ENCODE measurements at places on chromosomes 4 and X. TPM values are rescaled to one million over a fixed set of nuclear protein-coding genes. Genes with fewer than 3 reads are reported as not detected.

- DNase-seq, result no peak
- no peak overlapping the region for H3K27ac ChIP-seq
- no peak overlapping the region for H3K4me3 ChIP-seq
- H3K27me3 ChIP-seq, result no peaks in the 10 kb centered on the region
- no peaks in the 10 kb centered on the region for H3K36me3 ChIP-seq
Observed at GRCh38 chrX:78019586-78020483, 50.4 kb upstream of the PGAM4 start.

GRCh38 chr4:138977524-138977923, 38.1 kb upstream of the NOCT start:
- no peak overlapping the region for H3K27ac ChIP-seq
- no peak for DNase-seq
- no peaks in the 10 kb centered on the region for H3K27me3 ChIP-seq
- H3K4me1 ChIP-seq, result no peaks in the 10 kb centered on the region
- H3K36me3 ChIP-seq, result no peaks in the 10 kb centered on the region
- H3K4me3 ChIP-seq, result no peak overlapping the region

GRCh38 chr4:94454405-94454804, 2.7 kb downstream of the PDLIM5 start:
- no peaks in the 10 kb centered on the region for H3K27me3 ChIP-seq
- H3K4me3 ChIP-seq, result no peak overlapping the region
- no peak overlapping the region for H3K27ac ChIP-seq
- no peaks in the 10 kb centered on the region for H3K36me3 ChIP-seq
- H3K4me1 ChIP-seq, result peaks cover 11% of the 10 kb centered on the region

DNA sequence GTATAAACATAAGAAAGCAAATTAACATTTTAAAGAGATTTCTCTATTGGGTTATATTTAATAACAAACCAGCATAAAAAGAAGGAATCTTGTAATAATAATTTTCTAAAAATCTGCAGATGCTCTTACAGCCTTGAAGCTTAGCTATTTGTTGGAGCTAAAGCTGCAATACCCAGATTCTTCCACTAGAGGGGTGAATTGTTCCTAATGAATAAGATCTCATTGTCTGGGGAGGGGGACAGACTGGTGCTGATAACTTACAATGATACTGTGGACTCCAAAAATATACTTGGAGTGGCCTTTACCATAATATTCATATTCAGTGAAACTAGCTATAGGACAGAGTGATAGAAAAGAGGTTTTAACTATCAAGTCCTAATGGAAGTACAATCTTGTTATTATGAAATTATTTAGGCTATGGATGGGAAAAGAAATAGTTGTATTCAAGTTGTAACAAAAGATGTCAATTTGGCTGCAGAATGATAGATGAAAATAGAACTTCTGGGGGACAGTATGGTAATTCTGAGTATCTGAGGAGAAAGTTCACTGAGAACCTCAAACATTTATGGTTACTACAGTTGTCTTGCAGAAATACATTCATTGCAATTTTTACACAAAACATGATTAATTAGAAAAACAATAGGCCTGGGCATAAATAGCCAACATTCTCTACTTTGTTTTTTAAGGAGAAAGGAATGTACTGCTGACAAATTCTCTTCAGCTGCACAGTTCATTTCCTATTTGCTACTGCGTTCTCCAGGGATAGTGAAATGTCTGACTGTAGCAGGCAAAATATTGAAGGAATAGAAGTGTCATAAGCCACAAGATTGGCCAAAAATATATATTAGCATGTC, 443.3 kb downstream of the GBA3 start:
- no peak overlapping the region for H3K27ac ChIP-seq
- H3K4me3 ChIP-seq, result no peak overlapping the region
- H3K27me3 ChIP-seq, result no peaks in the 10 kb centered on the region
- DNase-seq, result peak; percentile 22
- no peaks in the 10 kb centered on the region for H3K4me1 ChIP-seq
- H3K36me3 ChIP-seq, result no peaks in the 10 kb centered on the region

DNA sequence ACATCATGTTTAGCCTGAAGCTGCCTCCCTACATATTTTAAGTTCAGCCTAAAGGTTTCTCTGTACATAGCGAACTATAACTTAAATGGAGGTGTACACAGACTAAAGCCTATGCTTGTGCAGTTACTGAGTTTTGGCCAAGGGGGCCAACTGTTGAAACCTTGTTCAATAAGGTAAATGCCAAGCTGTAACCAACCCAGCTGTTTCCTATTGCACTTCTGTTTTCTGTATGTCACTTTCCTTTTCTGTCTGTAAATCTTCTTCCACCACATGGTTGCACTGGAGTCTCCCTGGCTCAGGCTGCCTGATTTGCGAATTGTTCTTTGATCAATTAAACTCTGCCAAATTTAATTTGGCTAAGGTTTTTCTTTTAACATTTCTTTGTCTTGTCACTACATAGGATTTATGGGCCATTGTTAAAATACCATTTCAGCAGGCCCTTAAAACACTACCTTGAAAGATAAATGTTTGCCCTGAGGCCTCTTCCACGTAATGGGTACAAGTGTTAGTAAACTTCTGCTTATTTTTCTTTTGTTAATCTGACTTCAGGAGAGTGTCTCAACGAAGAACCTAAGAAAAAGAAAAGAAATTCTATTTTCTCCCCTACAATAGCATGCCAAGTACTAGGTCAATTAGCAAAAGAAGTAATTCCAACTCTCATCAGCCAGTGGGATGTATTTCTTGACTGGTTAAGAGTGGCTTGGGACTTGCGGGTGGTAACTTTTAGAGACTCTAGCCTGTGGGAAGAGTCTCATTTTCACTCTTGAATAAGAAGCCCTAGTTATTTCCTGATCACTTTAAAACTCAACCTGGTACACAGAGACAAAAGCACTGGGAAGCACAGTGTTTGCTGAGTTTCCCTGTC, 45.7 kb upstream of the PRSS12 start:
- H3K4me3 ChIP-seq, result no peak overlapping the region
- H3K36me3 ChIP-seq, result no peaks in the 10 kb centered on the region
- H3K27ac ChIP-seq, result peak overlapping the region; percentile 37
- no peak for DNase-seq
- no peaks in the 10 kb centered on the region for H3K27me3 ChIP-seq
- peaks cover 24% of the 10 kb centered on the region for H3K4me1 ChIP-seq

Gene CYTL1
- 3.1 TPM for polyA plus RNA-seq

GRCh38 chr4:911871-912490, 20.1 kb downstream of the GAK start:
- DNase-seq, result no peak
- H3K4me1 ChIP-seq, result peaks cover 23% of the 10 kb centered on the region
- no peaks in the 10 kb centered on the region for H3K27me3 ChIP-seq
- H3K36me3 ChIP-seq, result no peaks in the 10 kb centered on the region

Gene VSIG4
- 27.4 TPM for polyA plus RNA-seq

GRCh38 chr4:3852309-3852708, 86.1 kb downstream of the ADRA2C start:
- H3K4me1 ChIP-seq, result no peaks in the 10 kb centered on the region
- DNase-seq, result no peak
- no peak overlapping the region for H3K27ac ChIP-seq
- no peaks in the 10 kb centered on the region for H3K27me3 ChIP-seq
- H3K4me3 ChIP-seq, result no peak overlapping the region
- H3K36me3 ChIP-seq, result no peaks in the 10 kb centered on the region

Gene TRIM61
- polyA plus RNA-seq, result 12.9 TPM
